ENCODE measurements at places on chromosomes 7 and 10.

DNA sequence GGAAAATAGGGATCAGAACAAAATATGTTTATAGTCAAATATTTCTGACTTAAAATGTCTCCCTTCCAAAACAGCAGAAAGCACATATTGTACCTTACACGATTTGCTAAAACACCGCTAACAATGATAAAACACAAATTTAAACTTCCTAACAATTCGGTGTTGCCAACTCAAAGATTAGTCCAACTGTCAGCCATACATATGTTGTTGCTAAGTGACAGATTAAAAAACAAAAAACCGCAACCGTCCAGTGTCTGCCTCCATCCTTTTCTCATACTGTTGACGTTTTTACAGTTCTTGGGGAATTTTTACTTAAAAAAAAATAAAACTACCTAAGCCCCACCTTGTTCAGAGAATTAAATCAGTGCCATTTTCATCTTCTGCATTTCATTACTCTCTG lies 118.0 kb downstream of the RAB11FIP2 start:
- no peak for DNase-seq

GRCh38 chr10:112475575-112476218 lies 28.7 kb downstream of the VTI1A start:
- DNase-seq, result no peak

GRCh38 chr10:72841487-72841886 lies 52.1 kb upstream of the OIT3 start:
- no peak for DNase-seq

DNA sequence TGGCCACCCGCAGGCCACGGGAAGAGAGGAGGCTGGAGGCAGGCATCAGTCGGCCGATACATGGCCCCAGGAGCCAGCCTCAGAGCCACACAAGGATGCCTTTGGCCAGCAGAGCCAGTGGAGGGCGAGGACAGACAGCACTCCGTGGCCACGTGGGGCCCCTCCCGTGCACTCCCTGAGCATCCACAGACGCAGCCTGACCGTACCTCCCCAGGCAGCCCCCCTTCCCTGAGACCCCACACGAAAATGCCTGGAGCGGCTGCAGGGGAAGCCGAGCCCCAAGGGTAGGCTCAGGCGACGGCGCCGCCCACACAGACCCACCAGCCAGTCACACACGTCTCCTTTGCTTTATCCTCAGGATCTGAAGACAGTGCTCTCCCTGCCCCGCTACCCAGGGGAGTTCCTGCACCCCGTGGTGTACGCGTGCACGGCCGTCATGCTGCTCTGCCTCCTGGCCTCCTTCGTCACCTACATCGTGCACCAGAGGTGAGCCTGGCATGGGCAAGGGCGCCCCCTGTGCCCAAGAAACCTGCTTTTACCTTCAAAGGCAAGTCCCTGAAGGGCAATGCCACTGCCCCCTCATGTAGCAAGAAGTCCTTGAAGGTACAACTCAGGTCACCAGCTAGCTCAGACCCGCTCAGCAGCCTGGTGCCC lies 9.0 kb downstream of the ADGRA1 start:
- no peak for DNase-seq

GRCh38 chr10:101008823-101009423 lies 9.3 kb downstream of the LZTS2 start:
- no peak for DNase-seq
